ENCODE measurements at places on chromosomes 6 and 20. TPM values are rescaled to one million over a fixed set of nuclear protein-coding genes. Genes with fewer than 3 reads are reported as not detected.
A peak's percentile ranks its signal among the peaks of the same experiment; 100 is the strongest.

DNA sequence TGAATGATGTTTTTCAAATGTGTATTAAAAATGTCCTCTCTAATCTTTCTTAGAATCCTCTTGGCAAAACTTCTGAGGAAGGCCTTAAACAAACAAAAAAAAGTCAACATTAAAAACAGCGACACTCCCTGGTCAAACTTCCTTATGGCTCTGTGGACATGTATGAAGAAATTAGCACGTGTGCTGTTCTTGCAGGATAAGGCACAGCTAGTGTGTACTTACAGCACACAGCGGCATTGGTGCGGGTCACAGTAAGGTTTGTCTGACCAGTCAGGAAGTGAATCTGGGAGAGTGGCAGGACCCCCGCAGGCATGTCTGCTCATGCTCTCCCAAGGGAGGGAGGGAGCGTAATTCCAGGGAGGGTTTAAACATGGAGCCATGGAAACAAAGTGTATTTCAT is 38.8 kb downstream of the SLC22A1 start:
- DNase-seq: no peak

Gene THBS2
- total RNA-seq: 6.5 TPM

DNA sequence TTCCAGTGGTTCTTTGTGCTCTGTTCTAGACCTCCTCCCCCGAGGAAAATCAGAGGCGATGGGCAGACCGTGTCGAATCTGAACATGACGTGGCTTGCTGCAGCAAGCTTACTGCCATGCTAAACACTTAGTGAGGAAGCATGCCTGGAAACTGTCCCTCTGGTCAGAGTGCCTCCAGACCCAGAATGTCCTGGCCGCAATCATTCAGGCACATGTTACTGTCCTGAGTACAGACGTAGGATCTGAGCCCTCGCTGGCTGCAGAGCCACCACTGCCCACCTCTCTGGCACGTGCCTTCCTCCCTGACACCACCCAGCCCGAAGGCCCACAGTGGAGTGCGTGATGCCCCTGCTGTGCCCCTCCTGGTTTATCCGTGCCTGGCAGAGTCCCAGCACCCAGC is 163.6 kb downstream of the SYNDIG1 start:
- no peak for DNase-seq

DNA sequence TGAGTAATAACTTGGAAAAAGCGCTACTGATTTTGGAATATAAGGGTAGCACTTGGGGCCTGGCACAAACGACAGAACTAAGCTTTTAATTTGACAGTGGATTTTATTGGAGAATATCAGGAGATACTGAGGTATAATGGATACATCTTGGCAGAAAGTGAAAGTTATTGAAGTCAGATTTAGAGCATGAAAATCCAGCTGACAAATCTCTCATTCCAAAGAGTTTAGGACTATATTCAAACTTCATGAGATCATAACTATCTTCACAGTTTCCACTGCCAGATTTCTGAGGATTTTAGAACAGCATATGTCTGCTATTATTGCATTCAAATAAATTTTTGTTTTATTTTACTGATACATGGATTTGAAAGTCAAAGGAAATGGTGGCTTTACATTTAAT is 132.3 kb upstream of the THEMIS start:
- DNase-seq: no peak

Gene TRDN
- not detected for total RNA-seq

Gene GID8
- total RNA-seq: 37.0 TPM

DNA sequence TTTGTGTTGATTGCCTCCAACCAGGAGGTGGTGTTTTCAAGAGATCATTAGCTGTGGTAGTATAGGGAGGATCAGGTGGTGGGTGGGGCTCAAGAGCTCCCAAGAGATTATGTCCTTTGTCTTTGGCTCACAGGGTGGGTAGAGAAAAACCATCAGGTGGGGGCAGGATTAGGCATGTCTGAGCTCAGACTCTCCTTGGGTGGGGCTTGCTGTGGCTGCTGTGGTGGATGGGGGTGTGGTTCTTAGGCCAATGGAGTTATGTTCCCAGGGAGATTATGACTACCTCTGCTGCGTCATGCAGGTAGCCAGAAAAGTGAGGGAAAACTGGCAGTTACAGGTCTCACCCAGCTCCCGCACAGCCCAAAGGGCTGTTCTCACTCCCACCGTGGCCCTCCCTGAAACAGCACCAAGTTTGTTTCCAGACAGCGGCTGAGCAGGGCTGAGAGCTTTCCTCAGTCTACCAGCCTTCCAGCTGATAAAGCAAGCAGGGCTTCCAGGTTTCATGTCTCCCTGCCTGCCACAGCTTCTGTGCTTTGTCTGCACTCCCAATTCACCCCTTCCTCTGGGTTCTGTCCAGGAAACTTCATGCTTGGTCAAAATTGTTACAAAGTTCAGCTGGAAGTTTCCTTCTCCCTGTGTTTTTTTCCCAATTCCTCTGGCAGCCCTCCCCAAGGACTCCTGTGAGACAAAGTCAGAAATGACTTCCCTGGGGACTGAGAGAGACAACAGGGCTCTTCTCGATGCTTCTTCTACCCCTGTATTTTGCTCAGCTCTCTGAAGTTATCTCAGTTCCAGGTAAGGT is 481.1 kb upstream of the MAN1A1 start:
- peak; percentile 22 for DNase-seq

Gene PTPRT
- total RNA-seq: not detected

- DNase-seq: peak; percentile 83
Observed at GRCh38 chr6:134517145-134517658, 199.3 kb upstream of the SGK1 start.

Gene NKX2-4
- not detected for total RNA-seq

DNA sequence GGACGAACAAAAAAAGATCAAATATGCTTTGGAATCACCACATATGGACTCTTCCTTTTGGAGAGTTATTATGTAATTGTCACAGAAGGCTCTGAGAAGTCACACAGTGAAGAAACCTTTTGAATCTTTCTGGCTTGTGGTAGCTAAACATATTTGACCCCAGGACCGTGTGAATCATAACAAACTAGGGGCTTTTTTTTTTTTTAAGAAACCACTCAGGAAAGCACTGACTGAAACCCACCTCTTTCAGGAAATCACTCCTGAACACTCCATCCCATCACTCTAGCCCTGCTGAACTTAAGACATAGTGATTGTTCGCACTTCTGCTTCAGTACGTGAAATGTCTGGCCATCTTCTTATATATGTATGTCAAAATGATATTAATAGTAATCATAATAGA is 495.9 kb upstream of the ARID1B start:
- no peak for DNase-seq

Gene CDKAL1
- 41.7 TPM for total RNA-seq

DNA sequence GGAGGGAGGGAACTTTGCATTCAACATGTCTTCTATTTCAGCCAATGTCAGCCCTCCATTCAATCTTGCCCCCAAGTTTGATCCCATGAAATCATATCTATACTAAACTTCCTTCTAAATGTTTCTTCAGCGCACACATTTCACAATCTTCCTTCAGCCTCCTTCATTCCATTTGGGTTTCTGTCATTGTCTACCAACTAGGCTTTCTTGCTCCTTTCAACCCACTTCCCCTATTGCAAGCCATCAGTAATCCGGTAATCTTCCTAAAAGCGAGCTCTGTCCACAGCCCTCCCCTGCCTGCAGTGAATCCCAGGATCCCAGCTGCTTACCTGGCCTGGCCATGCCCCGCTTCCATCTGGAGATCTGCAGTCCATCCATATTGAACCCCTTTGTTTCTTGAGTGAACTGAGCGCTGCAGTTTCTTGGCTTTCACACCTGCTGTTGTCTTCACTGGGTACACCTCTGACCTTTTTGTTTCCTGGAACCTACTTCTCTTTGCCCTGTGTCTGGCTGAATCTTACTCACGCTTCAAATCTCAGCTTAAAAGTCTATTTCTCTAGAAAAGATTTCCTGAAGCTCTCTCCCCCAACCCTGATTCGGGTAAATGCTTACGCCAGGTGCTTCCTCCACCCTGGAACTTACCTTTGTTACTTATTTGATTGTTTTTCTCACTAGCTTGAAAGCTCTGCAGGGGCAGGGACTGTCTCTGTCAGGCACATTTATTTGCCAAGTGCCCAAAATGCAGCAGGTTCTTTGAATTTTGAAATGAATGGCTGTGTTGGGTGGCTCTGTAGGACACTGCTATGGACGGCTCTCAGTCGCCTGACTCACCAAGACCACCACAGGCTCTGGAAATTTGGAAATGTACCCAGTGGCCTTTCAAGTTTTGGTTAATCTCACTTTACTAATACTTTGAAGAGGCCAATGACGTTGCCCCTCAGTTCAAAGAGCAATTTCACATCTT is 50.3 kb downstream of the ADTRP start:
- no peak for DNase-seq

Gene ZNF451
- 73.3 TPM for total RNA-seq

GRCh38 chr6:28258877-28259777 is at the start of gene NKAPL:
Gene NKAPL (plus strand): TSS chr6:28259297. CDS start chr6:28259372, 75 bp downstream.
- peak; percentile 40 for DNase-seq

GRCh38 chr6:169231790-169232506 is 21.7 kb downstream of the THBS2 start:
- DNase-seq: no peak

Gene RCAN2
- 3.1 TPM for total RNA-seq

GRCh38 chr6:159092631-159093030 is 47.8 kb upstream of the TAGAP start:
- DNase-seq: no peak

DNA sequence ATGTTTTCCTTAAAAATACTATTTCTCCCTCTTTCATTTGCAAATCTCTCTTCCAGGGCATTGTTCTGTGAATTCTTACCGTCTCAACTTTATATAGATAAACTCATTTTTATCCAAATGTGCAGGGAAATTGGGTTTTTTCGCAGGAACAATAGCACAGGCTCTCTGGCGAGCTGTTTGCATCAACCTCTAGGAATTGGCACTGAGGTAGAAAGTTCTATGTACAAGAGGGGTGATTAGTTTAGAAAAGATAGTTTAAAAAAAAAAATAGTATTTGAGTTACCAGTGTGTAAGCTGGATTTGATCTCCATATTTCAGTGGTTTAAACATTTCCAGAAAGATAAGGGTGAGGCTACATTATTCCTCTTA is 129.7 kb upstream of the BTN3A2 start:
- no peak for DNase-seq

DNA sequence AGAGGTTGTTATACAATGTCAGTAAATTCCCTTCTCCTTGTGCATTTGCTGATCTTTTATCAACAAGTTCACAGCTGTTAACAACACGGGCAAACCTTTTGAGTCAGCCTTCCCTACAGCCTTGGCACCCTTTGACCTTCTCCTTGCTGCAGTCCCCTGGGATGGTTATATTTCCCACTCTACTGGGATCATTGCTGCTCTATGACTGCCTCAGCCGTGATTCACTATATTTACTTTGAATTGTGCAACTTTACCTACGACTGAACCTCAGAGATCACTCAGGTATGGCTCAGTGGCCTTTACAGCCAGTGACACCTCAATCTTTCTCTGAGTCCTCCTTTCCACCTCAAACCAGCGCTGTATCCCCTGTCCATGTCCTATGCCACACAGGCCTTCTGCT is 1293.3 kb downstream of the EPHA7 start:
- DNase-seq: peak; percentile 76

- peak; percentile 45 for DNase-seq
Observed at GRCh38 chr6:73665686-73666319, 12.0 kb upstream of the SLC17A5 start.

DNA sequence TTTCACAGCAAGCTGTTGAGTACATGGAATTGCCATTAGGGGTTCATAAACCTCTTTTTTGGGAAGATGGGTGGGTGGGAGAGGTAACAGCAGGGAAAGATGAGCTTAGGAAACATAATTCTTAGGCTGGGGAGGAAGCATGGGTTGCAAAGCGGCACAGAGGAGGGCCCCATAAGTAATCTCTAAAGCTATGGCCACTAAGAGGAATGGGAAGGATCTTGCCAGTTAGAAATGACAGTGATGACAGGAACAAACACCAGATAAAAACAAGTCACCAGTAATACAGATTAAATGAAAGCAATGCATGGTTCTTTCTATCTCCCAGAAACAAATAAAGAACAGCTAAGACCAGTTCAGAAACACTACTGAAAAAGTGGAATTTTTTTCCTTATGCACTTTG is 31.0 kb upstream of the PRELID3B start:
- no peak for DNase-seq

- no peak for DNase-seq
Observed at GRCh38 chr6:44787254-44787834, 399.8 kb downstream of the CDC5L start.

Gene OSBPL2
- total RNA-seq: 41.9 TPM

Gene DDO
- 7.3 TPM for total RNA-seq

DNA sequence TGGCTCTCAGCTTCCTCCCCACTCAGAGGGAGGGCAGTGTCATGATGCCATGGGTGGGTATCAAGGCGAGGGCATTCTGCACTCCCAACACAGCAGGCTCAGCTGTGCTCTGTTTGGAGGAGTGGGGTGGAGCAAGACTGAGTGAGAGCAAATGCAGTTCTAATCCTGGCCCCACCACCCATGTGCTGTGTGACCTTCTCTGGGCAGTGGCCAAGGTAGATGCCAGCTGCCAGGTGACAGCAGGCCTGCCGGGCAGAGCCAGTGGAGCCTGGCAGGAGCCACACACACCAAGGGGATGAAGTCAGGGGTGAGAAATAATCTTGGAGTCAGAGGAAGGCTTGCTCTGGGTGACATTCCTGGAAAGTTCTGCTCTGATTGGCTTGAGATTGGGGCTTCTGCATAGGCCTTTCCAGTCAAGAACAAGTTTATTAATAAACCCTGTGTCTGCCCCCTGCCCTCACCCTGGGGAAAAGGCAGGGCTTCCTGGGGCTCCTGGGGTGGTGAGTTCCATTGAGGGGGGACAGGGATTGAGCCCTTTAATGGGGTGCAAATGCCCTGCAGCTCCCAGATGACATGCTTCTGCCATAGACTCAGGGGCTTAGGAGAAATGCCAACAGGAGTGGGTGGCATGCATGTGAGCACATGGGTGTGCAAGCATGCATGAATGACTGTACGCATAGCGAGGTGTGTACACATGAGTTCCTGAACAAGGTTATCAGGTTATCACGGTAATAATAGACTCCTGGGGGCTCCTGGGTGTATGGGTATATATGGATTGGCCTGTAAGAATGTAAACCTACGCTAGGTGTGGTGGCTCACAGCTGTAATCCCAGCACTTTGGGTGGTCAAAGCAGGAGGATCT is 134.2 kb downstream of the MRPL14 start:
- peak; percentile 34 for DNase-seq

DNA sequence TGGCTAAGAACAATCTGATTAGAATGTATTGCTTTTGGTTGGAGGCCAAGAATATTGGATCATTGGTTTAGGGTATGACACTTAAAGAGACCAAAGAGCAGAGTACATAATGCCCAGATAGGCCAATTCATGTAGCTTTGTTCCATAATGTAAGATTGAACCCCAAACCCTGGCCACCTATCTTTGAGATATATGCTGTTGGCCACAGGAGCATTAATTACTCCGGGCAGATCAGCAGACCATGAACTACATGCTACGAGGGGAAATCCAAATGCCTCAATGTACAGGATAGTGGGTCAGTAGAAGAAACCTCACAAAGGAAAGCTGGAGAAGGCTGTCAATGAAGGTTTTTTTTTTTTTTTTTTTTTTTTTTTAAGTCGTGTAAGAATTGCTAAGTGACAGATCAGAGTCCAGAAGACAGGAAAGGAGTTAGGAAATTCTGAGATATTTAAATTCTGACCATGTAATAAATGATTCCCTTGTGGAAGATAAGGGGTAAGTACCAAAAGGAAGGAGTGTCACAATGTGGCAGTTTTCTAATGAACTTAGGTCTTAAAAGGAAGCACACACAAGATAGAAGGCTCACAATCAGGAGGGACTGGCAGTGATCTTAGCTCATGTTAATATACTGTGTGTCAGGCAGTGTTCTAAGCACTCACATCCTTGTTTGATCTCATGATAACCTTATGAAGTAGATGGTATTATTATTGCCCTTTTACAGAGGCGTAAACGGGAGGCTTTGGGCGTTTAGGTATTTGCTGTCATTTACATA is 61.4 kb downstream of the CARMIL1 start:
- DNase-seq: no peak

Measured in renal cortical epithelial cell (primary cell).